Stimulated activated CD4-positive, alpha-beta T cell treated with anti-CD3 and anti-CD28 coated beads, Interleukin-12 subunit alpha, Interleukin-12 subunit beta, amount 100 ng/mL, for 48 hours (primary cell): ENCODE measurements at places on chromosomes 7 and 10.

- DNase-seq: no peak
These were observed 80.7 kb upstream of the EMX2 start for GRCh38 chr10:117461766-117462423.

- DNase-seq: no peak
These were observed 51.8 kb upstream of the PPP2R2D start for GRCh38 chr10:131848741-131849590.

DNA sequence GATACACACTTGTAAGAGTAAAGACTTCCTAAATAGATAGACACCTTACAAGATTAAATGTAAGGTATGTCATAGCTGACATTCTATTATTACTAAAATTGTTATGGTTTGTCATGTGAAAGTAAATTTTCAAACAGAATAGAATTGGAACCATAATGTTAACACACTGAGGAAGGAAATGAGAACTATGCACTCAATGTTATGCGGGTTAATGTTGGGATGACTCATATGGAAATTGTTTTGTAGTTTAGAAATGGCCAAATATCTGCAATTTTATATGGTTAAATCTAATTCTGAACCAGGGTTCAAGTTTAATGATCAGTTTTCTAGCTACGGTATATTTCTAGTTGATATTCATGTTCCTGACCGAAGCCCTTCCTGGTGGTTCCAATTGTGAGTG lies 214.2 kb upstream of the ADO start:
- no peak for DNase-seq

DNA sequence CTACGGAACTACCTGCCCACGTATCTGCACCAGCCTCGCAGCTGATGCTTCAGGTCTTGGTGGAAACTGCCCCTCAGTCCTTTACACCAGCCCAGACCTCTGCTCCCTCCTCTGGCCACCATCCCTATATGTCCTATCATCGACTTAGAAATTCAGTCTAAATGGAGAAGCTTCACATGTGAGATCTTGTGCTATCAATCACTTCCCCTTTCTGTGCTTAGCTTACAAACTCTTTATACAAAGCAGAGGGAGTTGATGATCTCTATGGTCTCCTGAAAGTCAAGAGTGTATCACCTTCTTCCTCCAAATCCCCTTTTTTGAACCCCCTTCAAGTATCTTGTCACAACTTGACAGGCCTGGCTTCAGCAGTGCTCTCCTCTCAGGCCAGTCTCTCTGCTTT lies 30.7 kb downstream of the ZNF777 start:
- DNase-seq: no peak

GRCh38 chr10:102511583-102512274 lies 8.0 kb downstream of the SUFU start:
- DNase-seq: no peak

DNA sequence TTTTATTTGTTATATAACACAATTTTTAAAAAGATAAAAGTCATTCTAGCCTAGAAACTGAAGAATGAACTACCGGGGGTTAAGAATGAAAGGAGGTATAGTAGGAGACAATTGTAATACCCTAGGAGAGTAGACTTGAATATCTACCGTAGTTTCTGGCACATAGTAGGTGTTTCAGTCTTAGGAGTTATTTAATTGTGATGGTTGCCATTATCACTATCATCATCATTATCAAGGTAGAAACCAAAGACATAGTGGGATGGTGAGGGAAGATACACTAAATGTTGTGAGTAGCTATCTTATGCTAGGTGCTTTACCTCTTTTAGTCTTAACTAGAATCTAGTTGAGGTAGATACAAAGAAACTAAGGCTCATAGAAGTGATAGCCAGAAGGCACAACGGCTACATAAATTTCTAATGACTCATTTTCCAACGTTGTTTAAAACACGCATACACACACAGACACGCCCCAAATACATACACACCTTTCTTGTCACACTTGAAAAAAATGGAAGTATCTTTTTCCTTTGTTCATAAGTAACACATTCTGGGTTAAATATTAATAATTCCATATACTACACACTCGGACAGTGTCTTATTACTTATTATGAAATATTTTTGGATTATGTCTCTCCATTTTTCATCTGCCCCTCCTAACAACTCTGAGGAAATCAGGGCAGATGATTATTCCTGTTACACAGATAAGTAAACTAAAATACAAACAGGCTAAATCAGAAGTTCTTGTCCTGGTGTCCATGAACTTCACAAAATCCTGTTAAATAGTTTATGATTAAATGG lies 2.0 kb upstream of the ANLN start:
- no peak for DNase-seq

GRCh38 chr7:1025743-1026581 lies 18.4 kb upstream of the GPR146 start:
- DNase-seq: no peak

DNA sequence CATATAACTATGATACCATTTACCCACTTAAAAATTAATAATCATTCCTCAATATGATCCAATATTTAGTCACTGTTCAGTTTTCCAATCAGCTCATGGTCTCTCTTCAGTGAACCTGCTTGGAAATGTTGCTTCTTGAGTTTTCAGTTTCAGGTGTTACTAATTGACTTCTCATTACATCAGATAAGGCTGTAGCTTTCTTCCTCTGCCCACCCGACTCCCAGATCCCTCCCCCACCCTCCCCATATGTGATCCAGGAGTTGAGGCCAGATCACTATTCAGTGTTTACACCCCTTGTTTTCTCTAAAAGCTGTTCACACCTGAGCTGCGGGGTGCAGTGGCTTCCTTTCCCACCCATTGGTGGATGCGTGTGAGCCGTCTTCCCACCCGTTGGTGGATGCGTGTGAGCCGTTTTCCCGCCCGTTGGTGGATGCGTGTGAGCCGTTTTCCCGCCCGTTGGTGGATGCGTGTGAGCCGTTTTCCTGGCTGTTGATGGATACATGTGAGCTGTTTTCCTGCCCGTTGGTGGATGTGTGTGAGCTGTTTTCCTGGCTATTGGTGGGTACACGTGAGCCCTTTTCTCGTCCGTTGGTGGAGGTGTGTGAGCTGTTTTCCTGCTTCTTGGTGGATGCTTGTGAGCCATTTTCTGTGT lies 3.2 kb upstream of the MTG1 start:
- no peak for DNase-seq

GRCh38 chr7:4265676-4266075 lies 416.4 kb upstream of the FOXK1 start:
- no peak for DNase-seq

- no peak for DNase-seq
These were observed 23.2 kb downstream of the ELMO1 start for GRCh38 chr7:37425498-37425897.

GRCh38 chr10:21355591-21356011 lies 169.9 kb downstream of the SKIDA1 start:
- DNase-seq: no peak

DNA sequence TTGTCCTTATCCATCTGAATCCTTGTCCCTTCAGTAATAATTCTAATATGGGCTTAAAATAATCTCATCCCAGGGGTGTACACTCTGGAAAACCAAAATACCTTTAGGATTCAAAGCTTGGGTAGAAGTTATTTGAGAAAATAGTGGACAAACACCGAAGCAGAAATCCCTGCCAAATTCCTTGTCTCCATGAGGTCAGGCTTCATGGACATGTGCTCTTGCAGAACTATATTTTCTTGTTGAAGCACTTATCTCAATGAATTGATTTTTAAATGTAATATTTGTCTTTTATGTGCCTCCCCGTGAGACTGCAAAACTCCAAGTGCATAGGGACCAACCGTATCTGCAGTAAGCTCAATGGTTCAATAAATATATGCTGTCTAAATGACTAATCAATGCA lies 1153.3 kb upstream of the AUTS2 start:
- no peak for DNase-seq

GRCh38 chr7:111741811-111742240 lies 179.5 kb upstream of the IMMP2L start:
- peak; percentile 5 for DNase-seq

DNA sequence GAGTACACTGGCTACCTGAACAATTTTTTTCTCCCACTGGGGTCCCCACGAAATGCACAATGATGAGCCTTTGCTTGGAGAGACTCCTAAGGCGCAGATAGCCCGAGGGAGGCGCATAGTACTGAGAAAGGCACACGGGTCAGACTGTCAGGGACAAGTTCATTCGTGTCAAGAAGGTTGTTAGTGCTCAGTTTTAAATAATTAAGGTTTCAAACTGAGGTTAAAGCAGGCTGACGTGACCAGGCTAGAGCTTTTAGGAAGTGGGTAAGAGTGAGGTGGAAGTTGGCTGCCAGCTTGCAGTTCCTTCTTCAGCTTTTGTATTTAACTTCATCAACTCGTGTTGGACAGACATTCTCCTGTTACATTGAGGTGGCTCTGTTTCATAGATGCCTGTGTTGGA lies 31.6 kb downstream of the RBM33 start:
- DNase-seq: no peak

DNA sequence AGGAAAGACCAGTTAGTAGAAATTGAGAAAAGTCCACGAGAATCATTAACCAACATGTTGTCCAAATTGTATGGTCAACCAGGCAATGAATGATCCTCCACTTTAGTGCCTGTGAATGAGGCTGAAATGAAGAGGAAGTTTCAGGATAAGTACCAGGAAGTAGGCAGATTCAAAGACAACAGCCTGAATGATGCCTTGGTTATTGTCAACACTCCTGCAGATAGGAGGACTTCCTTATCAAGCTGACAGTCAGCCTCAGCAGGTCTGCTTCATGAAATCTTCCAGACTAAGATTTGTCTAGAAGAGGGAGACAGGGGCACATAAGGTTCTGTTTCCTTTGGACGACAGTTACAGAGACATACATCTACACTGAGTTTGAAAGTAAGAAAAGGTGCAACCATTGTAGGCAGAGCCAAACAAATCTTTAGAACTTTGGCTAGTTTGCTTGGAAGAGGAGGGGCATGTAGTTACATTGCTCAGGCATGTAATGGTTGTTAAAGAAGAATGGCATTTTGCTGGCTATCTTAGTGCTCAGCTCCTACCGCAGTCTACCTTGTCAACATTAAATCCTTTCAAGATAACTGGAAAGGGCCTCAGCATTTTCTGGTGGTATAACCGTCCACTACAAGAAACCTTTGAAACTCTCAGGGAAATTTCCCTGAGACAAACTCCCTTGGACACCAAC lies 81.4 kb downstream of the ABI1 start:
- DNase-seq: no peak

GRCh38 chr7:155656891-155657290 lies 12.4 kb downstream of the RBM33 start:
- DNase-seq: no peak

GRCh38 chr10:24513155-24513554 lies 210.5 kb downstream of the ARHGAP21 start:
- DNase-seq: no peak
